Activated T-helper 1 cell treated with anti-CD3 and anti-CD28 coated beads, Interleukin-12 subunit alpha, Interleukin-12 subunit beta, Interleukin-2, Interleukin-4 antibody, amounts not matched to agents 30 ng/mL and 10 ng/mL and 1 ng/mL, durations not matched to agents 14 hours and 24 hours and 36 hours (primary cell): ENCODE measurements at places on chromosomes 13 and 19.
A peak's percentile ranks its signal among the peaks of the same experiment; 100 is the strongest.

- peaks cover 70% of the 10 kb centered on the region for H3K4me1 ChIP-seq
- peak; percentile 56 for DNase-seq
- peak overlapping the region; percentile 88 for H3K27ac ChIP-seq
- H3K36me3 ChIP-seq: peaks cover 7% of the 10 kb centered on the region
- no peaks in the 10 kb centered on the region for H3K27me3 ChIP-seq
Measured at GRCh38 chr19:35206379-35206778, 22.2 kb downstream of the FAM187B start.

- peaks cover 4% of the 10 kb centered on the region for H3K27me3 ChIP-seq
- no peak overlapping the region for H3K27ac ChIP-seq
- H3K4me1 ChIP-seq: no peaks in the 10 kb centered on the region
- H3K4me3 ChIP-seq: no peak overlapping the region
Measured at GRCh38 chr13:91417660-91418325, 19.4 kb downstream of the GPC5 start.

DNA sequence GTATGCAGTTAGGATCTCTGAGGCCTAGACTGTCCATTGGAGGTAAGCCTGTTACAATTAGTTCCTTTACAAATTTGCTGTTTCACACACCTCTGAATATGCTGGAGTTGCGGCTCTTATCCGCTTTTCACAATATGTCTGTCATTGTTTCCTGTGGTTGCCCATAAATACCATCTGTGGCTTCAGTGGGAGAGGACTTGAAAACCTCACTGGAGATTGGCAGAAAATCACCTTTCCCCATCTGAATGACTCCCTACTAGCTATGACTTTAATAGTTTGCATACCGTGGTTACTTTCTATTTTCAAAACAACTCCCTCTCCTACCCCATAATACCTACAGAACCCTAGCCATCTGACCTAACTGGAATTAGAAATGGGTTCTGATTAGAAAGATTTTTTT, 454.3 kb downstream of the PCDH17 start:
- H3K4me1 ChIP-seq: no peaks in the 10 kb centered on the region
- no peaks in the 10 kb centered on the region for H3K27me3 ChIP-seq
- no peaks in the 10 kb centered on the region for H3K36me3 ChIP-seq
- no peak for DNase-seq
- H3K27ac ChIP-seq: no peak overlapping the region
- no peak overlapping the region for H3K4me3 ChIP-seq

GRCh38 chr13:103640606-103641005, 574.4 kb upstream of the SLC10A2 start:
- no peak for DNase-seq
- no peak overlapping the region for H3K4me3 ChIP-seq
- no peak overlapping the region for H3K27ac ChIP-seq
